ENCODE measurements at places on chromosomes 2 and 18.

GRCh38 chr2:237883951-237884446 lies 24.6 kb downstream of the RAMP1 start:
- DNase-seq: no peak

DNA sequence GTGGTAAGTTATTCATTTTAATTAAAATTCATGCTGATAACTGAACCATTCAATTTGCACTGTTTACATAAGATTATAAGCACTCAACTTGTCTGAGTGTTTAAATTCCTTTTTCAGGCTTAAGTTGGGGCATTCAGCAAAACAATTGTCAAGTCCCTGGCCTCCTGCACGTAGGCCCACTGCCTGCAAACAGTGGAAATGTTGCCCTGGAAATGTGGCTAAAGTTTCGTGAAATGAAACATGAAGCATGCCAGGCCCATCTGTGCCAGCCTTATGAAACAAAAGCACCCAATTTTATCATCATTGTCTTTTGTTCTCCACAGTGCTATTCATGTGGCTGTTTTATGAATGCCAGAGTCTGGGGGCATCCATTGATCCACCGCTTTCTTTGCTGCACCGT lies 163.7 kb downstream of the PTGR3 start:
- no peak for DNase-seq

- peak; percentile 99 for DNase-seq
These were observed 20.4 kb downstream of the TMSB10 start for GRCh38 chr2:84925724-84926376.

DNA sequence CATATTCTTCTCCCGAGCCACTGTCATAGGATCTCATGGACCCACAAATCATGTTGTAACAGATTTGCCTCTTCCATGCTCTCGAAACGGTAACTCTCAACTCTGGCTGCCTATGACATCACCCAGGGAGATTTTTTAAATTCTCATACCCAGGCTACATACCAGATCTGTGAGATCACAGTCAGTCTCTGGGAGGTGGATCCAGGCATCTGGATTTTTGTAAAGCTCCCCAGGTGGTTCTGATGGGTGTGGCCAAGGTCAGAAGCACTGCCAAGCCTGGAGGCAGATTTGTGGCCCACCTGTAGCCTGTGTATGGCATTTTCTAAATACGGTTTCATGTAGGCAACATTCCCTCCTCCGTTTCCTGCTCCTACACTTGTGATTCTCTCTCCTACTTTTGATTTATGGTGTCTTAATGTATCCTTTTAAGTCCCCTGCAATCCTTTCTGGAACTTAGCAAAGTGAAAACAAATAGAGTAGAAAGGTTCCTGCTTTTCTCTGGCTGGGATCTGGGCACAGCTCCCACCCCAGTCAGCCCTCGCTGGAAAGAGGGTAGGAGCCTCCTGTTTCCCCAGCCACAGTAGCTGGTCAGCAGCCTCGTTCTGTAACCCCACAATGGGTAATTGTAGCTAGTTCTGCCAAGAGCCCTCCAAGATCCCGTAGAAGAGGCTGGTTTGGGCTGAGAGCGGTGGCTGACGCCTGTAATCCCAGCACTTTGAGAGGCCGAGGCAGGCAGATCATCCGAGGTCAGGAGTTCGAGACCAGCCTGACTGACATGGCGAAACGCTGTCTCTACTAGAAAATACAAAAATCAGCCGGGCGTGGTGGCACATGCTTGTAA lies 96.2 kb downstream of the KLHL29 start:
- no peak for DNase-seq

DNA sequence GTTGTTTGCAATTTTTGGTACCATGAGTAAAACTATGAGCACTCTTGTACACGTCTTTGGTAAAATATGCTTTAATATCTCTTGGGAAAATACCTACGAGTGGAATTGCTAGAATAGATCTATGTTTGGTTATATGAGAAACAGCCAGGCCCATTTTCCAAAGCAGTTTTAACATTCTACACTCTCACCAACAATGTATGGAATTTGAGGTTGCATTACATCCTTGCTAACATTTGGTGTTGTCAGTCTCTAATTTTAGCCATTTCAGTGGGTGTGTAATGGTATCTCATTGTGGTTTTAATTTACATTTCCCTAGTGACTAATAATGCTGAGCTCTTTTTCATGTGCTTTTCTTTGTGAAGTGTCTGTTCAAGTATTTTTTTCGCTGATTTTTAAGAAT lies 118.9 kb upstream of the TCF4 start:
- DNase-seq: no peak

DNA sequence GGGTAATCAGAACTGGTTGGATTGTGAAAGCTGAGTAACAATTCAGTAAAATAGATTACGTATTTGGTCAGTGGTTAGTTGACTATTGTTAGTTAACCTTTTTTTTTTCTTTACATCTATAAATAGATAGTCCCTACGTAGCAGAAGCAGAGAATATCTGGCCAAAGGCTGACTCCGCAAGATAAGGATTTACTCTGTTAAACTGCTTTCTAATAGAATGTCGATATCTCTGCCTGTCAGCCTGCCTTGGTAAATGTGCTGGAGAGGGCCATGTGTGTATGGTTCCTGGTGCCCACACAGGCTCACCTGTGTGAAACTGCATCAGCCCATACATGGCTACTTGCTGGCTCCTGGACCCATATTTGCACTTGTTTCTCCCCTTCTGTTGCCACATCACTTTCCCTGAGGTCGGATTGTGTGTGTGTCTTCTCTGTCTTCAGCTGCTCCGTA lies 94.4 kb downstream of the CRIM1 start:
- DNase-seq: no peak
